ENCODE measurements at places on chromosomes 2 and 18. TPM values are rescaled to one million over a fixed set of nuclear protein-coding genes. Genes with fewer than 3 reads are reported as not detected.

DNA sequence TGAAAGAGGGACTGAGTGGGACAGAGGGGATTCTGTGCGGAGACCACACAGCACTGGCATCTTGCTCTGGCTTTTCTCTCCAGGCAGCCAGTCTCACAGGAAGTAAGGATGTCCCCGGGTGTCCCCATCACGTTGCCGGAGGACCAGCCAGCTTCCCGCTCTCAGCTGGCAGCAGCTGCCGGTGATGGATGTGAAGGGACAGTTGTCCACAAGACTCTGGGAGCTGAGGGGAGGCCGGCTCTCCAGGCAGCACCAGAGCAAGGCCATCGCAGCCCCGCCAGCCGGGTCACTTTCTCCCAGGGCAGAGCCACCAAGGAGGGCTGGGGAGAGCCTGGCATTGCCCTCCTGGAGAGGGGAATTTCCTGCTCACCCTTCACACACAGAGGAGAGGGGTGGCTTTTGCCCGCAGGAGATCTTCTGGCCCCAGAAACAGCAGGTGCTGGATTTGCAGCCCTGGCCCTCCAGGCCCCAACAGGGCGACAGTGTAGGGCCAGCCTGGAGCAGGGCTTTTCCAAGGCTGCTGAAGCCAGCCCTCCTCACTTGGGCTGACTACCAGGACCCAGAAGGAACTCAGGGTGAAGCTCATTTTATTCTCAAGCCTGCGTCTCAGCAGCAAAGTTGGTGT, 24.0 kb upstream of the B3GNT7 start:
- DNase-seq, result no peak

- DNase-seq, result peak; percentile 52
Measured at GRCh38 chr2:9401646-9402371, 21.5 kb downstream of the ITGB1BP1 start.

Gene EN1
- not detected for total RNA-seq

Gene LHCGR
- total RNA-seq, result not detected

Gene ATP6V1C2
- 0.55 TPM for total RNA-seq

Data from sigmoid colon (tissue), 7 donors.